ENCODE measurements at places on chromosomes 13 and 19.
A peak's percentile ranks its signal among the peaks of the same experiment; 100 is the strongest.

- no peak for DNase-seq
Observed at GRCh38 chr13:23771956-23772355, 117.2 kb downstream of the MIPEP start.

- DNase-seq, result peak; percentile 9
Observed at GRCh38 chr19:15812060-15812722, 3.3 kb downstream of the OR10H1 start.

GRCh38 chr13:97306106-97306505 lies 84.0 kb downstream of the MBNL2 start:
- no peak for DNase-seq

DNA sequence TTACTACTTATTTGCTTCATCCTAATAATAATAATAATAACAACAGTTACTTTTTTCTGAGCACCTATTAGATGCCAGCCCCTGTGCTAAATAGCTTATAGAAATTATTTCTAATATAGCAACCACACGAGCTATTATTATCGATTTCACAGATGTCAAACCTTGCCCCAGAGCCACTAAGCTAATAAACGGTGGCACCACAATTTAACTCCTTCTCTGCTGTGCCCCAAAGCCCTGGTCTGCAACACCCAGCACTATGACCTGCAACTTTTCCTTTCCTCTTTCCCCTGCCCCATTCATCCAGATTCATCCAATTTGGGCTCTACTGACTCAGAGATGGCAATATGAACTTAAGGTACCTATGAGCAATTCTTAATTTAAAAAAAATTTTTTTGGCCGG lies 6.4 kb downstream of the RFX2 start:
- DNase-seq, result no peak

GRCh38 chr13:113142876-113143275 lies 15.6 kb upstream of the PROZ start:
- DNase-seq, result no peak

DNA sequence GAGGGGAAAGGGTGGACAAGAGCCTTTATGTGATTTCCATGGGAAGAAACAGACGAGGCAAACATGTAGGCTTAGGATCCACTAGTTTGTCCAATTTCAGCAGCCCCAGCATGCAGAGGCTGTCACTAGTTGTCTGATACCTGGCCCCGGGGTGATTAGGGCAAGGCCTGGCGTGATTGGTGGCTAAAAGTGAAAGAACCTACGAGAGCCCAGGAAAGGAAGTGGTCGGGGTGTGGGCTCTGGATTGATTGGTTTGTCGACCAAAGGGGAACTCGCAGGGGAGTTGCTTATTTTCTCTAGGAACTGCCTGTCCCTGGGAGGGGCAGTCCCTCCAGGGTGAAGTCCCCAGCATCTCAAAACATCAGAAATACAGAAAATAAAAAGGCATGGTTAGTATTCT lies 64.2 kb upstream of the UQCRFS1 start:
- peak; percentile 30 for DNase-seq
